ENCODE measurements at places on chromosomes 4 and X.

- DNase-seq, result no peak
Observed at GRCh38 chr4:15648600-15648999, 6.6 kb downstream of the FBXL5 start.

- DNase-seq, result no peak
Observed at GRCh38 chr4:11831739-11832138, 403.0 kb upstream of the HS3ST1 start.

GRCh38 chrX:95640226-95640625, 1044.4 kb upstream of the DIAPH2 start:
- DNase-seq, result no peak

DNA sequence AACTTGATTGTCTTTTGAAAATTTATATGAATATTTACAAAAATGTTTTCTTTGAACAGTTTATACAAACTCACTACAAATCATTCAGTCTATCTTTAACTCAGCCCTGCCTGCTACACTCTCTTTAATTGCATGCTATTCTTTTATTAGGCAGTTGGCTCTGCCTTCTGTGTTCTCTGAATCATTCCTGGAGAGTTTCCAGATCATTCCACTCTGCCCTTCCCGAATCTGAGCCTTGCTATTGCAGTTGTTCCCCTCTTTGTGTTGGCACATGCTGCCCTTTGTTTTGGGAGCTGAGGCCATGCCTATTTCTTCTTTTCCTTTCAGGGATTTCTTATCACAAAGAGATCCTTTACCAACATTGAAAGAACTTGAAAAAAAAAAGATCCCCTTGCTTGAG, 8.7 kb upstream of the TECRL start:
- no peak for DNase-seq

DNA sequence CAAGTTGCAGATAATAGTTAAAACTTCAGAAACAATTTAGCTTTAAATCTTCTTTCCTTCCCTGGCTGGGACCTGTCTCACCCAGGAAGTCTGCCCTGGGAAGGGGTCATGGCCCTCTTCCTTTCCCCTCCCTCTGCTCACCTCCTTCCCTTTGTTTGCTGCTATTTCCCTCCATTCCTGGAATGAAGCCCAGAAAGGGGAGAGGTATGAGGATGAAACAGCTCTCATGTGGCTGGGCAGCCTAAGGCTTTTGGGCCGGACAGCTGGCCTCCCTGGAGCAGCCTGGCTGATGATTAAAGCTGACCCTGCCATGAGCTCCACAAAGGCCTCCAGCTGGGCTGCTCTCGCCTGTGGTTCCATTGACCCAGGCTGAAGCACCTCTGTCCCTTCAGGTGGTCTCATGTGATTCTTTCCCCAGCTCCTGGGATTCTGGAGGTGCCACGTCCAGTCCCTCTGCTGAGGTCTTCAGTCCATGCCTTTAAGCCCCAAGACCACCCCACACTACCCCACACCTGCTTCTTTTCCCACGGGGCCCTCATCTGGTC, 202.1 kb downstream of the PTTG2 start:
- no peak for DNase-seq

DNA sequence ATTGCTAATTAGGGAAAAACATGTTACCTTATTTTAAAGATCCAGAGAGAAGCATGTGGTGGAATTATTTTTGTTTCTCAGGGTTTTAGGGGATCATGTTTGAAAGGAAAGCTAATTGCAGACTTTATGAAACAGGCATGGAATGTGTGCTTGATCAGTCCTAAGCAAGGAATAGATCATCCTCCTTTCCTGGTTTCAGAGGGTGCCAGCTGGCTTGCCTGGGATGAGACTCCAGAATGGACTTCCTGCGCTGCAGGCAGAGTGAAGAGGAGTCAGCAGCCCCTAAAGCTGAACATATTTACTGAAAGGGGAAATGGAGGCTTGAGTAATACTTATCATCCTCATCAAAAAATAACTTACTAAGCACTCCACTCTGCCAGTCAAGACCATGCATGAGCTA, 13.3 kb downstream of the FGF5 start:
- no peak for DNase-seq

DNA sequence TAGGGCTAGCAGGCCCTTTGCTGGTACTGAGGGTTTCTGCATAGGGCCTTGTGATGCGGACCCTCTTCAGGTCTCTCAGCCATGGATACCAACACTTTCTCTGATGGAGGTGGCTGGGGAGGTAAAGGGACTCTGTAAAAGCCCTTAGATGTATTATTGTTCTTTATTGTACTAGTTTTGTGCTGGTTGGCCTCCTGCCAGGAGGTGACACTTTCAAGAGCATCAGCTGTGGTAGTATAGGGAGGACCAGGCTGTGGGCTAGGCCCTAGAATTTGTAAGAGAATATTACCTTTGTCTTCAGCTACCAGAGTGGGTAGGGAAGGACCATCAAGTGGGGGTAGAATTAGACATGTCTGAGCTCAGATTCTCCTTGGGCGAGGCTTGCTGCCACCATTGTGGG, 936.3 kb downstream of the CENPC start:
- DNase-seq, result no peak

- DNase-seq, result no peak
Observed at GRCh38 chr4:153204247-153204671, at the start of gene TRIM2. TSS of gene TRIM2 (plus strand) at chr4:153204443. CDS start at chr4:153204531, 88 bp downstream.

- no peak for DNase-seq
Observed at GRCh38 chrX:109952050-109952449, 50.9 kb upstream of the TMEM164 start.

DNA sequence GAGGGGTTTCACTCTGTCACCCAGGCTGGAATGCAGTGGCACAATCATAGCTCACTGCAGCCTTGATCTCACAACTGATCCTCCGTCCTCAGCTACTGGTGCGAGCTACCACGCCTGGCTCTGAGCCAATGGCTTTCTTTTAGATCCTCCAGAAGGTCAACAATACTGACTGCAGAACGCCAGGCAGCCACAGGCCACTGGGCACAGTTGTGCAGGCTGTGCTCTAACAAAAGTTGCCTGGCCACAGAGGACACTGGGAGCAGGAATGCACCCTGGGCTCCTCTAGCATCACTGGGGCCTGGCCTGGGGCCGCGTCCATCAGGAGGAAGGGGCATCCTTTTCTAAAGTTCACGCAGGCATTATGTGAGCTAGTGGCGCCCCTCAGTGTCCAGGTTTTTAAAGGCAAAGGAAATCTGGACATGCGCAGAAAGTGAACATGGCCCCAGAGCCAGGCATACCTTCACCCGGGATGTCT, 14.9 kb upstream of the PORCN start:
- DNase-seq, result no peak

DNA sequence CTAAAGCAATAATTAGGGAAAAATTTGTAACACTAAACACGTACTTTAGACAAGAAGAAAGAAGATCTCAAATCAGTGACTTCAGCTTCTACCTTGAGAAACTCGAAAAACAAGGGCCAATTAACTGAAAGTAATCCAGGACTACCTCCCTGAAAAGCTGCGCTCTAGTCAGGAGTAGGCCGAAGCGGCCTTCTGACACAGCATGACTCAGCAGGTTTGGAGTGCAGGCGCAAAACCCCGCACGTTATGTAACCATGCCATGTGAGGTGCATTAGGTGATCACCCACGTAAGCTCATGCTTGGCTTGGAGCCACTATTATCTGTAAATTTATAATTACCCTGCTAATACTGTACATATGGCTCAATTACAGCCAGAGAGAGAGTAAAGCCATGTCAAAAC, 52.8 kb upstream of the CCDC149 start:
- DNase-seq, result no peak

DNA sequence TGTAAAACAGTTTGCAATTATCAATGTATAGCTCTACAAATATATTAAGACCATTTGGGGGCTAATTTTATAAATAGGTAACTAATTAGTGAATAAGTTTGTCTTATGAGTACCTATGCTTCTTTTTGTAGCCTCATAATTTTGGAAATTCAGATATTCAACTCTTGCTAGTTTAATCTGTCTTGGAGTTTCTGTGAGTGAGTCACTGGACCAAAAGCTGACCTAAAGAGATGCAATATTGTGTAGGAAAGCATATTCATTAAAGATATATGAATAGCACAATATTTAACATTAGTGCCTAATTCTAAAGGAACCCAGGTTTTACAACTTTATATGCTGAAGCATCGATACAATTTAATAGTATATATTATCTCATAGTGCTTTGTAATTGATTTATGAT, 161.3 kb upstream of the PCDH18 start:
- no peak for DNase-seq

GRCh38 chr4:17780501-17781299, 721 bp downstream of the FAM184B start:
- DNase-seq, result no peak

DNA sequence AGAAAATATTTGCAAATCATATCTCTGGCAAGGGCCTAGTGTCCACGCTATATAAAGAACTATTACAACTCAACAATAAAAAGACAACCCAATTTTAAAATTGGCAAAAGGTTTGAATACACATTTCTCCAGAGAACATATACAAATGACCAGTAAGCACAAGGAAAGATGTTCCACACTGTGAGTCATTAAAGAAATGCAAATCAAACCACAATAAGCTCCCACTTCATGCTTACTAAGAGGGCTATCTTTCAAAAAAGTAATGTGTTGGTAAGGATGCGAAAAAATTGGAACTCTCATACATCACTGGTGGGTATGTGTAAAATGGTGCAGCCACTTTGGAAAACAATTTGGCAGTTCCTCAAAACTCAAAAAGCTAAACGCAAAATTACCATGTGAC, 884.0 kb upstream of the INTU start:
- no peak for DNase-seq

DNA sequence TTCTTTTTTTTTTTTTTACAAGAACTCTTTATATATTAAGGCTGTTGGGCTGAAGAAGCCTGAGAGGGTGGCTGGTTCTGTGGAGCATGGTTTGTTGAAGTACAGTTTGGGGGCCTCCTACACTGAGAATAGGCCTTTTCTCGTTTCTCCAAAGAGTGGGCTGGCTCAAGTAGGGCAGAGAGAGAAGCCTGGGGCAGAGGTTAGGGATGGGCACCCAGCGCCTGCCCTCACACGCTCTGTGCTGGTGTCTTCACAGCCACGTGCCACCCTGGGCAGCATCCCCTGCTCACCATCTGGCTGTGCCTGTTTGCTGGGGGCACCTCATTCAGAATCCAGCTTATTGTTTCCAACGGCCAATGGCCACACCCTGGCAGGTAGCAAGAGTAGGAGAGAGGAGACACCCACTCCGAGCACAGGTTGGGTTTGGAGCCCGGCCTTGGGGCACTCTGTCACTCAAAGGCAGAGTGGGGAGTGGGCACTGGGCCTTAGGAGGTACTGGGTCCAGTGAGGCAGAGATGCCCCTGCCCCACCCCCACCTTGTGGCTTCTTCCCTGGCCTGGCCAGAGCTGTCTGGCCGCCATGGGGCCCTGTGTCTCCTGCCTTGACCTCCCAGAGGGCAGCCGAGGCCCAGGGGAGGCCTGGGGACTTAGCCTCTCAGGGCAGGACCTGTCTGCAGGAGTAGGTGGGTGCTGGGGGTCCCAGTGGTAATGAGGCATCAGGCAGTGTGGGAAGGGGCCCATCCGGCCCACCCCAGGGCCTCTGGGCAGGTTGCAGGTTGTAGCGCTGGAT, 2.9 kb downstream of the MSANTD1 start:
- DNase-seq, result no peak

GRCh38 chrX:9352694-9353411, 112.0 kb upstream of the TBL1X start:
- peak; percentile 28 for DNase-seq

- no peak for DNase-seq
Observed at GRCh38 chr4:113052379-113052951, 3.0 kb downstream of the ANK2 start.

DNA sequence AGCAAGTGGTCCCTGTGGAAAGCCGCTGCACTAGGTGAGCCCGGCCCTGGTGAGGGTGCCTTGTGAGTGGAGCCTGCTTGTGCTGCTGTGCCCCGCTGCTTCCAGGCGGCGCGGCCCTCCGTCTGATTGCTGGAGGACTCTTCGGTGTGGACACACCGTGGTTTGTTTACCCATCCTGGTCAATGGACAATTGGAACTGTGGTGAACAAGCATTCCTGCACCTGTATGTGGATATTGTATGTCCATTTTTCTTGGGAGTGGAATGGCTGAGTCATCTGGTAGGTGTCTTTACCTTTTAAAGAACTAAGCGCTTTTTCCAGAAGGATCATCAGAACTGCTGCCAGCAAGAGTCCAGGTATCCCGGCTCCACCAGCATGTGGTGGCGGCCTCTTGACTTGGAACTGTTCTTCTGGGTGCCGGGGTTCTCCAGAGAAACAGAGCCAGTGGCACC, 15.6 kb downstream of the MAEA start:
- DNase-seq, result no peak

DNA sequence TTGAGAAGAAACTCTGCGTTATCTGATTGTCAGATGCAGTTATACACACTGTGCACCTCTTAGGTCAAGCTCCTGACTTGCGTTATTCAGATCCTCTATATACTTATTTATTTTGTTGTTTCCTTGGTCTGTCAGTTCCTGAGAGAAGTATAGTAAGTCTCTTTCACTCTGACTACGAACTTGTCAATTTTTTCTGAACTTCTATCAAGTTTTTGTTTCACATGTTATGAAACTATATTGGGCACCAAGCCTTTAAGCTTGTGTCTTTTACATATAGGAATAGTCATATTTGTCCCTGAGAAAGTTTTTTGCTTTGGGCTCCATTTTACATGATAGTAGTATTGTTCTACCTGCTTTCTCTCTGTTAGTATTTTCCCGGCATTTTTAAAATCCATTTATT, 31.7 kb downstream of the ZNF275 start:
- DNase-seq, result no peak

DNA sequence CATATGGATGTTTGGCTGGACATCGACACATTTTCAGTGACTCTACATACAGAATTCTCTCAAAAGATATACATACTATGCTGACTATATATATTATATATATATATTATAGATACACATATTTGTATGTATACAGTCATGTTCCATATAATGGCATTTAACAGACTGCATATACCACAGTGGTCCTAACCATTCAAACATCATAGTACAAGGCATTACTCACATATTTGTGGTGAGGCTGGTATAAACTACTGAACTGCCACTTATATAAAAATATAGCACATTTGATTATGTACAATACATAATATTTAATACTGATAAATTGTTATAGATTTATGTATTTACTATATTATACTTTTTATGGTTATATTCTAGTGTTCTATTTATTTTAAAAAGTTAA, 168.5 kb downstream of the IL15 start:
- no peak for DNase-seq

DNA sequence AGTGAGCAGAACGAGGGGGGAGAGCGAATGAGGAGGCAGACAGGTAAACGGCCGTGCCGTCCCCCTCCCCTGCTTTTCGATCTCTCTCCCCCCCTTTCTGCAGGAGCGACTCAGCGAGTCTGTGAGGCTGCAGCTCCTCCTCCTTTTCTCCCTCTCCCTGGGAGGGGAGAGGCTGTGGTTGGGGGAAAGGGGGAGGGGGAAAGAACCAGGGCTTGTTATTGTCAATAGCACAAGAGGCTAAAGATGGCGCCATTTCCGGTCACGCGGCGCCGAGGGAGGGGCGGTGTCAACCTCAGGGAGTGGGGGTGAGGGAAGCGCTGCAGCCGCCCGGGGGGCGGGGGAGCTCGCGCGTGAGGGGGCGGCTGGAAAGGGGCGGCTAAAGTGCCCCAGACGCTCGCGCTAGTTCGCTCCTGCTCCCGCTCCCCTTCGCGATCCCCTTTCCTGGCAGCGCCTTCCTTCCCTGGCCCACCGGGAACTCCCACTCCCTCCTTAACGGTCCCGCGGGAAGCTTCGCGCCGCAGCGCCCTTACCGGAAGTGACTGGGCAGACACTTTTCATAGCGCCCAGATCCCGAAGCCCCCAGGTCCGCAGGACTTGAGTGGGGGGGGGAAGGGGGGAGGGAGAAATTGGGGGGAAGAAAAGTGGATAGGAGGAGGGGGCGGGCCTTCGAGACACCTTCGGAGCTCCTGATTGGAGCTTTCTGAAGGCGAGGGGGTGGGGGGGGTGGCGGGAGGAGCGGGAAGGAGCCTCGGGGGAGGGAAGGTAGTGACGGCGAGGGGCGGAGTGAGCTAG, at the start of gene CUL4B:
TSS of gene CUL4B (minus strand) at position 121 of the 792 bp plus-strand sequence. CDS start 324 bp downstream, outside the sequence.
- peak; percentile 84 for DNase-seq

Measured in thymus (tissue), 14 donors.